ENCODE measurements at places on chromosomes 3 and 15. TPM values are rescaled to one million over a fixed set of nuclear protein-coding genes. Genes with fewer than 3 reads are reported as not detected.

- DNase-seq = no peak
These were observed 111.8 kb downstream of the GABRB3 start for GRCh38 chr15:26661107-26661506.

DNA sequence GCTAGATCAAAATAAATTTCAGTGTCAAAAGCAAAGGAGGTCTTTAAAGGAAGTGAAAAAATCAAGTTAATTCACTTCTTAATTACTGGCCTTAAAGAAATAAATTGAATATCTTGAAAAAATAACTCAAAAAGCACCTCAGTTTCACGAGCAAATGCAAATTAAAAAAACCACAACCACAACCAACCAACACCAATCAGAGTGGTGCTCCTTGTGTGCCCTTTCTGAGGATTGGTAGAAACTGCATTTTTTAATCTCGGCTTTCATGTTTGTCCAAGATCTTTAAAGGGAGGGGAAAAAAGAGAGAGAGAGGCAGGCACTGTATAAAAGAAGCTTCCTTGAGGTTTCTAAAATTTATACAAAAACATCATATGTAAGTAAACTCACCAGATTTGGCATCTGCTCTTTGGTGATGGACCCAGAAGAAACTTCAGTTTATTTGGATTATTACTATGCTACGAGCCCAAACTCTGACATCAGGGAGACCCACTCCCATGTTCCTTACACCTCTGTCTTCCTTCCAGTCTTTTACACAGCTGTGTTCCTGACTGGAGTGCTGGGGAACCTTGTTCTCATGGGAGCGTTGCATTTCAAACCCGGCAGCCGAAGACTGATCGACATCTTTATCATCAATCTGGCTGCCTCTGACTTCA lies at the start of gene GPR15:
GPR15 (plus strand) TSS at position 357 of the 653 bp plus-strand sequence; CDS start at position 413, 56 bp downstream.
- no peak for DNase-seq

GRCh38 chr3:124809039-124809438 lies 78.1 kb downstream of the ITGB5 start:
- DNase-seq = no peak

DNA sequence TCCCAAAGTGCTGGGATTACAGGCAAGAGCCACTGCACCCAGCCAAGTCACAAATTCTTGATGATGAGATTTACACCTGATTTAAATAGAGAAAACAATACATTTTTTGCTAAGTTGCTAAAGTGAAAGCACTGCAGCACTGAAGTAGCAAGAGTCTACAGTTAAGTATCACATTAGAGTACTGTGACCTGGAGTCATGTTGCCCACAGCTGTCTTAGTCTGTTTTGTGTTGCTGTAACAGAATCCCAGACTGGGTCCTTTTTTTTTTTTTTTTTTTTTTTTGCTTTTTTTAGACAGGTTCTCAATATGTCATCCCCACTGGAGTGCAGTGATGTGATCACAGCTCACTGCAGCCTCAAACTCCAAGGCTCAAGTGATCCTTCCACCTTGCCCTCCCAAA lies 23.2 kb upstream of the GNB4 start:
- DNase-seq = no peak

GRCh38 chr15:85545752-85546151 lies 165.3 kb downstream of the AKAP13 start:
- DNase-seq = no peak

DNA sequence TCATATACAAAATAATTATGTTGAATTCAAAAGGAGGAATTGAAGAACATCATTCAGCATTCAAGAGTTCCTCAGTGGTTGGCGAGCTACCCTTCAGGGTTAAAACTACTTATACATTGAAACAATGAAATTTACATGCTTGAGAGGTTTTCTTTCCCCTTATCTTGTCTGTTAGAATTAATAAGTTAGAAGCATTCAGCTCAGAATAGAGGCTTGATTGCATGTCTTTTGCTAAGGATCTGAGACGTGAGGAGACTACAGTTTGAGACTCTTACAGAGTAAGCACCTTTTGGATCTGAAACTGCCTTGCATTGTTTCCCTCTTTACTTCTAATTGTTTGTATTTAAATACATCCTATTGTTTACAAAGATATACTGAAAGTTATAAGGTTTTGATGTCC lies 157.6 kb downstream of the NSUN3 start:
- no peak for DNase-seq

- no peak for DNase-seq
These were observed 62.4 kb upstream of the P3H2 start for GRCh38 chr3:190183121-190183520.

GRCh38 chr3:165434516-165434915 lies 238.3 kb upstream of the SLITRK3 start:
- no peak for DNase-seq

DNA sequence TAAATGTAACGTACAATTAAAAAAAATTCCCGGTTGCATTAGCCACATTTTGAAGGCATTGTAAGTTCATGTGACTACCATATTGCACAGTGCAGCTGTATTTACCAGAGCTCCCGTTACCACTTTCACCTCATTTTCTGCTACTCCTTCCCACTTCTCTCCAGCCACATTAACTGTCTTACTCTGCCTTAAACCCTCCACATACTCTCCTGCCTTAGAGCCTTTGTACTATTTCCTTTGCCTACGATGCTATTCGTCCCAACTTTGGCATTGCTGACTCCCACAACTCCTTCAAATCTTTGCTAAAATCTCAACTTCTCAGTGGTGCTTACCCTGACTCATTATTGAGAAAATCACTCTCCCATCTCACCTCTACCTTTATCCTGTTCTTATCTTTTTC lies 115.2 kb downstream of the CADM2 start:
- no peak for DNase-seq

DNA sequence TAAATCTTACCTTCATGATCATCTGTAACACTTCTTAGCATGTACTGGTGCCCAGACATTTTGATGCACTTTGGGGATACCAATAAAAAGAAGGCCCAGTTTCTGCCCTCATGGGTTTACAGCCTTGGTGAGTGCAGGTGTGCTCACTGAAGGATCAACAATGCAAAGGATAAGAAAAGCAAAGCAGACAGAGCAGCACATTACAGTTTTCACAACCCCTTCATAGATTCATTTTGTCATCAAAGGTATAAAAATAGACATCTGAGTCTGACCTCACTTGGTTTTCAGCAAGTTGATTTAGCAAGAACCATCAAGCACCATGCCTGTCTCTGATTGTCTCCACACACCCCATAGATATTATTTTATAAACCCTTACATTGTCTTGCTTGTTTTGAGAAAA lies 77.6 kb downstream of the BFSP2 start:
- no peak for DNase-seq

DNA sequence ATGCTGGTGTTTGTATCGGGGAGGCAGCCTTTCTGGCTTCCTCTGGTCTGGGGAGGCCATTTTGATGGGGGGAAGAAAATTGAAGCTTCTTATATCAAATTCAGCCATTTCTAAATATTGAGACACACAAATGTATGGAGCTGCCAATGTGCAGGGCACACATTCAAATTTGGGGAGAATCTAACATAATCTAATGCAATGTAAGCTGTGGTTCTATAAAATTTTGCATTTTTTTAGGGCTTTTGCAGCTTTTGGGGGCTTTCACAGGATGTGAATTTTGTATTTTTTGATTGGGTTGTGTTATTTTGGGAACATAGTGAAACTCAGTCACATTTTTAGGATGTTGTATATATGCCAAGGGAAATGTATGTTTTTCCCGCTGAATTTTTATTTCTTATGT lies 43.4 kb downstream of the CDIN1 start:
- no peak for DNase-seq

DNA sequence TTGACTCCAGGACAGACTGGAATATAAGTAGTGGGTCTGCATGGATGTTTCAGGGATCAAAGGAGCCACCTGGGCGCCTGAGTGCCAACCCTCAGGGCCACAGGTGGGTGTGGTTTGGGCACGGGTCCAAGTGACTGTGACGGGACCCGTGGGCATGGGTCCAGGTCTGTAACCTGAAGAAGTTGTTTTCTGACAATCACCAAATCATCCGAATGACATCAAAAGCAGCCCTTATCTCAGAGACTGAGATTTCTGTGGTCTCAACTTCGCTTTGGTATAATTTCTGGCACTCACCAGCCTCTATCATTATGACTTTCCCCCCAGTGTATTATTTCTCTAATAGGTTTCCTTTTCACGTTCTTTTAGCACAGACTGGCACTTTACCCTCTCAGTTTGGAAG lies 24.4 kb downstream of the RLBP1 start:
- no peak for DNase-seq

- DNase-seq = no peak
These were observed 30.2 kb downstream of the IFT80 start for GRCh38 chr3:160368804-160369203.

DNA sequence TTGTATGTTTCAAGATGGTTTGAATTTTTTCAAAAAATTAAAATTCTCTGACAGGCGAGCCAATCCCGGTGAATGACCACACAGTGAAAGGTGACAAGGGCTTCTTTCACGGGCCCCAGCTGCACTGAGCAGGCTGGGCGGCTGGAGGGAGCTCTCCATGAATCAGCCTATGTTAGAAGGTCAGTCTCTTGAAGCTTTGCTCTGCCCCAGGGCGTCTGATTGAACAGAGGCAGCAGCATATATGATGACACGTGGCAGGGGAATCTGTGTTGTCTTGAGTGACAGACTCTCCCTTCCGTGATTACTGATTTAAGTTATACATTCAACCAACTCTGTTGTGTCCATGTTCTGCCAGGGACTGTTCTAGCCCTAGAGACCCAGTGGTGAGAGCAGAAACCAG lies 51.5 kb downstream of the ISG20 start:
- no peak for DNase-seq

DNA sequence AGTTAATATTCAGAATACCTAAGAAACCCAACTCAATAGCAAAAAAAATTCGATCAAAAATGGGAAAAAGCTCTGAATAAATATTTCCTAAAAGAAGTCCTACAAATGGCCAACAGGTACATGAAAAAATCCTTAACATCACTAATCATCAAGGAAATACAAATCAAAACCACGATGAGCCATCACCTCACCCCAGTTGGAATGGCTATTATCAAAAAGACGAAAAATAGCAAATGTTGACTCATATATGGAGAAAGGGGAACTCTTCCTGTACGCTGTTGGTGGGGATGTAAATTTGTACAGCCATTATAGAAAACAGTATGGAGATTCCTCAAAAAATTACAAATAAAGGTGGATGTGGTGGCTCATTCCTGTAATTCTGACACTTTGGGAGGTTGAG lies 29.6 kb upstream of the SGO1 start:
- DNase-seq = no peak

DNA sequence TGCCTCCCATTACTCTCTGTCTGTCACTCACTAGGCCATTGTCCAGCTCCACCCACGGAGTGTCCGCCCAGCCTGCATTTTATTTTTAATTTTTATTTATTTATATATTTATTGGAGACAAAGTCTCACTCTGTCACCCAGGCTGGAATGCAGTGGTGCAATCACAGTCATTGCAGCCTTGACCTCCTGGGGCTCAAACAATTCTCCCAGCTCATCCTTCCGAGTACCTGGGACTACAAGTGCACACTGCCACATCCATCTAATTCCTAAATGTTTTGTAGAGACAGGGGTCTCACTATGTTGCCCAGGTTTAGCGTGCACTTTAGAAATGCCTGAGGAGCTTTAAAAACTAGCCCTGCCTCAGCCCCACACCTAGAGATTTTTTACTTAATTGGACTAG lies 141.5 kb downstream of the LIPC start:
- DNase-seq = no peak

GRCh38 chr15:31326875-31327668 lies 437 bp downstream of the KLF13 start:
- DNase-seq = no peak

DNA sequence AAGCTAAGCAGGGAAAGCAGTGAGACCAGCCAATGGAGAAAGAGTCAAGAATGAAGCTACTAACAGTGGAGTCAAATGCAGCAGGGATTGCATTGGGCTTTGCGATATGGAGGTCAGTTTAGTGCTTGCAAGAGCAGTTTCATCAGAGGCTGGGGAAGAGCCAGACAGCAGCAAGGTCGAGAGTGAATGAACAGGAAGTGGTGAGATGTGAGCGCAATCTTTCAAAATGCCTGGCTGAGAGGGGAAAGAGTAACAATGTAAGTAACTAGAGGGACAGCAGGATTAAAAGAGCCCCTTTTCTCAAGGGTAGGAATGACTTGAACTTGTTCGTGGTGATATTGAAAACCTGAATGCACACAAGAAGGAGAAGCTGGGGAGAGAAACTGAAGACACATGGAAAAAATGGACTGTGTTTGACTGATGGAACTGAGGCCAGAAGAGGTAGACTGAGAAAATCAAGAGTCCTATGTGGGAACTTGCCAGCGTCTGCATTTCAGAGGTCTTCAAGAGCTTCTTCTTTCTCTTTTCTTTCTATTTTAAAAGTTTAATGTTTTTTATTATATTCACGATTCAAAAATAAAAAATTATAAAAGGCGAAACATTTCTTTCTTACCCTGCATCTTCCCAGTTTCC lies 30.6 kb upstream of the GPR160 start:
- no peak for DNase-seq

DNA sequence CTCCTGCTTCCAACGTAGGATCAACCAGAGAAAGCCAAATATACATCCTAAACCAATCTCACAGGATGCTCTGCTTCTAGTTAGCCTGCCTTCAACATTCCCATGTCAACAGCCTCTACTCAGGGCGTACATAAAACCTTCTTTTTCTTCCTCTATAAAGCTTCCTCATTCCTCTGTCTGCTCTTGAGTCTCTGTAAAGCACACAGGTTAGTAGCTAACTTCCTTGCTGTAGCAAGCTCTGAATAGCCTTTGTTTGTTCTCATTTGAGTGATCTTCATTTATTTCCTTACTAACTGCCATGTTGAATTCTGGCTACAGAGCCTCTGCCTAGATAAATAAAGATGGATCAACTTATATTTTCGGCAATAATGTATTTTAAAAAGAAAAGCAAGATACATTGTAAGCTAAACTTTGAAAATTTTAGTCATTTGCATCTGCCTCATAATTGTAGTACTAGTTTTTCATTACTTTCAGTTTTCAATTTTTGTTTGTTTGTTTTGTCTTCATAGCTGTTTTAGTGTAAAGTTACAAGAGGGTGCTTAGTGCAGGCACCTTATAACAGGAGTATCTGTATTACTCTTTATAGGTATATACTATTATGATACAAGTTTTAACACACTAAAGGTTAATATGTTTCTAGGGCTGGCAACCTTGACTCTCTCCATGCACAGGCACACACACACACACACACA lies 498.2 kb downstream of the PYDC2 start:
- DNase-seq = no peak

GRCh38 chr3:43317461-43318316 lies 31.3 kb downstream of the SNRK start:
- no peak for DNase-seq

DNA sequence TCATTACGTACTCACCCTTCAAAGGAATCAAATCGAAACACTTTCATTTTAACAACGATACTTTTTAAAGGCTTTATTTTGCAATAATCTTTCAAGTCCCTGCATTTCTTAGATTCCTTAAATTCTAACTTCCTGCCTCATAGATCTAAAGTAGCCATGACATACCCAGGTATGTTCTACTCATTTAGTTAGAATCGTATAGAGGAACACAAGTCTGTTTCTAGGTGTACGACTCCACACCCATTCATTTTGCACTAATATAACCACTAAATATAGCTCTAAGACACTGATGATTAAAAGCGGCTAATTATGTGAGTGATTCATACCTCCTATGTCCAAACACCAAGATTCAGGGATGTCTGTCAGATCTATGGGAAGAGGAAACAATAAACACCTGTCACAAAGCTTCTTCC lies 1.3 kb downstream of the ATP13A3 start:
- DNase-seq = no peak

The PYGO1 gene
- 32.2 TPM for total RNA-seq

The GOLGA8K gene
- total RNA-seq = 1.8 TPM

The CTXN2 gene
- 0.18 TPM for total RNA-seq

The C3orf85 gene
- total RNA-seq = not detected

The TNFAIP8L3 gene
- total RNA-seq = not detected

The CACNA2D2 gene
- total RNA-seq = 8.7 TPM

The FANCD2OS gene
- not detected for total RNA-seq

The TNFSF10 gene
- total RNA-seq = not detected

The NPRL2 gene
- 29.7 TPM for total RNA-seq
